NAMALWA (cell line): ENCODE measurements at places on chromosomes 7 and 10.
A peak's percentile ranks its signal among the peaks of the same experiment; 100 is the strongest.

DNA sequence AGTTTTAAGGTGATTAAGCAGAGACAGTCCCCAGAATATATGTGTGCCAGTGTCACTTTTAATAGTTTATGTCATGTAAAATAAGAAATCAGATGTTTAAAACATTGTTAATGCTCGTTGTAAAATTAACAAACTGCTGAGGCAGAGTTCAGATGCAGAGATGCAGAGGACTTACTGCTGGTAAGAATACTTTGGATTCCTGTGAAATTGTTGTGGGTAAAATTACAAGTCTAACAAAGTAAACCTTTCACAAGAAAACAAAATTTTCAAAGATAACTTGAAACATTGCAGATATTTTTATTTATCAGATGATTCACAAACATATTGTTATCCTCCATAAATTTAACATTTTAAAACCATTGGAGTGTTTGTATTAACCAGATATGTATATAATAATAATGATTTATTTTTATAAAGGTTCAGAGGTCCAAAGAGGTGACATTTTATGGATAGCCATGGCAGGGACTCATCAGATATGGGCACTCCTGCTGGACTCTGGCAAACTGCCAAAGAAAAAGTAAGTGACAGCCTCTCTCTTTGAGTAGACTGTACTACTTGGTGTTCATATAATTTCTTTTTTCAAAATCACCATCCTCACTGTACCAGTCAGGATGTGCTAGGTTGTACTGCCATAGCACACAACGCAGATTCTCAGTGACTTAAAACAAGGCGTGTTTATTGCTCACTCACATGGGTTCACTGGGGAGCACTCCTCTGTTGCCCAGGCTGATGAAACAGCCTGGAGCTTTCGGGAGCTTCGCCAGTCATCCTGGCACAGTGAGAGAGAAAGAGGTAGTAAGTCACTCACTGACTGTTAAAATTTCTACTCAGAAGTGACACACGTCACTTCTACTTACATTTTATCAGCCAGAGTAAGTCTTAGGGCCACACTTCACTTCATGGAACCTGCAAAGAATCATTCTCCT lies 43.5 kb downstream of the NHLRC2 start:
- no peak for DNase-seq

DNA sequence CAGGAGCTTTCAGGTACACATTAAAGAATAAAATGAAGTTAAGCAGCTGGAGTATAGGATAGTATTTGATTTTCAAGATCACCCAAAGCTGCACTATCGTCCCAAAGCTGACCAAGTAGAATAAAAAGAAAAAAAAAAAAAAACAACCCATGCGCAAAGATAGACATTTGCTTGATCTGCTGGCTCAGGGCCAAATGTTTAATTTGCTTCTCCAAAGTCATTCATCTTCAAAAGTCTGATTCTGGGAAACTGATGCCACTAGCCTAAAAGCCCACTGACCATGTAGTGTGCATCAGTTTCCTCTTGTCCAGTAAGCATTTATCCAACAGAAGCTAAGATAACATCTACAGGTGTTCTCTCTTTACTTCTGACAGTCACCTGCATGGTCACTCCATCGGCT lies 14.5 kb downstream of the MEST start:
- DNase-seq: no peak

DNA sequence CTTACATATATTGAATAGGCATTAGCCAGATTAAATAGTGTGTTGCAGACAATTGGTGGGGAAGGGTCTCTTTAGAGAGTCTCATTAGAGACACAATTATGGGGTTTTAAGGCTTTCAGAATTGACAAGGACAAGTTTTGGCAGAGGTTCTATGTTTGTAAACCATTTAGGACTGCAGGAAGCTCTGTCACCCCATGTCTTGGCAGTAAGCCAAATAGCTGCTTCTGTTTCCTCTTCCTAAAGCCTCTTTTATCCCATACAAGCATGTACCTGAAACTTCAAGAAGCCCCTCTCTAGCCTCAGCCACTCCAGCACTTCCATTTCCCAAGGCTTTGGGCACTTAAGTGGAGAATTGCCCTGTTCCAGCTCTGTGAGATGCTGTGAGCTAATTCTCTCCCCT lies 21.8 kb upstream of the LRRC4 start:
- DNase-seq: peak; percentile 49

GRCh38 chr10:62083412-62084267 lies 182.1 kb downstream of the ARID5B start:
- DNase-seq: peak; percentile 60

DNA sequence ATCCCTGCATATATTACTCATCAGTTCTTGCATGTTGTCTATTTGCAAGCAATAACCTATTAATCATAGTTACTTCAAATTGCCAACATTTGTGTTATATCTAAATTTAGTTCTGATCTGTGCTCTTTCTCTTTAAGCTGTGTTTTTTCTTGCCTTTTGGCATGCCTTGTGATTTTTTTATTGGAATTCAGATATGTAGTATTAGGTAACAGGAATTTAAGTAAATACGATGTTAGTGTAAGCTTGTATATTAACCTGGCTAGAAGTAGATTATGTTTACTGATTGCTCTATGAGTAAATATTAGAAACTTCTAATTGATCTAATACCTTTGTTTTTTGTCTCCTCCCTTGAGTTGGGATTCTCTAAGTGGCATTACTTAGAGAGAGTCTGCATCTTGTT lies 718.9 kb upstream of the POT1 start:
- DNase-seq: no peak

DNA sequence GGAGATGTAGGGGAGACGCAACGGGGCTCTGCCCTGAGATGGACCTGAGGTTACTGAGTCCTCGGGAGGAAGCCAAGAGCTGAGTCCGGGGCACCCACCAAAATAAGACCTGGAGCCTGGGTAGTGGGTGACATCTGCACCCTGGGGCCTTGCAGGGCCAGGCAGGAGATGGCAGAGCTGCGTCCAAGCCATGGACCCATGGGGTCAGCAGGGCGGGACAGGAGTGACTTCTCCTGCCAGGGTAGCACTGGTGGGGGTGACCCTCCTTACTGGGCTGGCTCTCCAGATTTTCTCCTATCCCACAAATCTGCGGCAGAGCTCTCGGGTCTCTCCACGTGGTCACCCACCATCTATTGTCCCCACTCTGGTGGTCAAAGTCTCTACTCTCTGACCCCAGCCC lies 2.1 kb downstream of the GHRHR start:
- DNase-seq: no peak

- DNase-seq: no peak
These were observed 9.2 kb downstream of the CREM start for GRCh38 chr10:35135861-35136260.
